Spleen (tissue), 13 donors: ENCODE measurements at places on chromosomes 5 and 9. TPM values are rescaled to one million over a fixed set of nuclear protein-coding genes. Genes with fewer than 3 reads are reported as not detected.

DNA sequence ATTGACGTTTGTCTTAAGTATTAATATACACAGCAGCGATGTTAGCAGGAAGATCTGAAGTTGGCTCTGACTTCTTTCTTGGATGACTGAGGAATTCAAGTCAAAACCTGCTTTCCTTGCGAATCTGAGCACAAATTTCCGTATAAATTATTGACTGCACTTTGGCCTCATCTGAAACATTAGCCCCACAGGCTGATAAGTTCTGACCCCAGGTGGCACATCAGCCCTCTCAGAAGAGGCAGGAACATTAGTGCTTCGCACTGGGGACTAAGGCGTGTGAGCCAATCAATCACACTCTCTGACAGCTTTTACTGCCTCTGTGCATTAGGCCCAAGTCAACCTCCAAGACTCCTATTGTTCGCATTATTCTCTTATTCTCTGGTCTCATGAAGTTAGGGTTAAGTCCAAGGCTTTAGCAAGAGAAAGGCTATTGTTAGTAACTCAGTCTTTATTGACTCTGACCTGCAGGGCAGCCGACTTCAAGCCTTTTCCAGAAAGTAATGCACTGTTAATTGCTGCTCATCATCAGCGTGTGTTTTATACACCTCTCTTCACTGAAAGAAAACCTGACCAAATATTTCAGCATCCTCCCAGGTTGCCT, 84.2 kb downstream of the ZNF608 start:
- no peak for DNase-seq

GRCh38 chr9:1200847-1201251, 150.7 kb downstream of the DMRT2 start:
- DNase-seq, result no peak

Gene TMEM252
- not detected for total RNA-seq

GRCh38 chr5:148268566-148268965, at the start of gene SPINK13:
Gene SPINK13 (plus strand): TSS chr5:148268794. CDS start chr5:148270073, 1,279 bp downstream.
- no peak for DNase-seq

DNA sequence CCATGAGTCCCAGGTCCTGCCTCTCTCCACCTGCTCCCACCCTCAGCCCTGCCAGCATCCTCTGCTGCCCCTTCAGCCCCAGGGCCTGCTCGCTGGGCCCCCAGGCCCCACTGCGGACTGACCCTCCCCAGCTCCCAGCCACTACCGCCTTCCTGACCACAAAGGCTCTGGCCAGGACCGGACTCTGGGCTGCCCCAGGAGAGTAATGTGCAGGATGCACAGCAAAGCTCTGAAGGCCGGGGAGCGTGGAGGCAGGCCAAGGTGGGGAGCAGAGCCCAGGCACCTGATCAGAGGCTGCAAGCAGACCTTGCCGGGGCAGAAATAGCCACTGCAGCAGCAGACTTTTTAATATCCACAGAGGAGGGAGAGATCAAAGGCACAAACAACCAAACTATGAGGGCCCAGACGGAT, 27.9 kb downstream of the IPPK start:
- peak; percentile 68 for DNase-seq

- no peak for DNase-seq
These were observed 100.6 kb downstream of the LHFPL2 start for GRCh38 chr5:78547731-78548615.

GRCh38 chr5:131855452-131855851, 58.6 kb upstream of the FNIP1 start:
- DNase-seq, result no peak

Gene RELL2
- total RNA-seq, result 9.5 TPM

DNA sequence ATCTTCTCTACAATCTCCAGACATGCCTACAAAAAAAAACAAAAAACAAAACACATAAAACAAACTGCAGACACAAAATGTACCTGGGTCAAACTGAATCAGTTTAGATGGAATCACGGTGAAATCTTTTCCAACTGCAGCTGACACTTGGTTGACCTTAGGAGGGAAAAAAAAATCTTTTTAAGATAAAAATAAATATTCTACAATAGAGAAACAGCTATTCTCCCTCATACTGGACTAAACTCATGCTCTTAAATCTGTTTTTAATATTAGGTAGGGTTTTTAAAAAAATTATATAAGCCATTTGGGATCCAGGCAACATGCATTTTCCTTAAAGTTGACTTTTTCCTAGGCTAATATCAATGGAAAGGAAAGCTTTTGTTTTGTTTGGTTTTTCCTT, 33.8 kb upstream of the CER1 start:
- DNase-seq, result no peak

DNA sequence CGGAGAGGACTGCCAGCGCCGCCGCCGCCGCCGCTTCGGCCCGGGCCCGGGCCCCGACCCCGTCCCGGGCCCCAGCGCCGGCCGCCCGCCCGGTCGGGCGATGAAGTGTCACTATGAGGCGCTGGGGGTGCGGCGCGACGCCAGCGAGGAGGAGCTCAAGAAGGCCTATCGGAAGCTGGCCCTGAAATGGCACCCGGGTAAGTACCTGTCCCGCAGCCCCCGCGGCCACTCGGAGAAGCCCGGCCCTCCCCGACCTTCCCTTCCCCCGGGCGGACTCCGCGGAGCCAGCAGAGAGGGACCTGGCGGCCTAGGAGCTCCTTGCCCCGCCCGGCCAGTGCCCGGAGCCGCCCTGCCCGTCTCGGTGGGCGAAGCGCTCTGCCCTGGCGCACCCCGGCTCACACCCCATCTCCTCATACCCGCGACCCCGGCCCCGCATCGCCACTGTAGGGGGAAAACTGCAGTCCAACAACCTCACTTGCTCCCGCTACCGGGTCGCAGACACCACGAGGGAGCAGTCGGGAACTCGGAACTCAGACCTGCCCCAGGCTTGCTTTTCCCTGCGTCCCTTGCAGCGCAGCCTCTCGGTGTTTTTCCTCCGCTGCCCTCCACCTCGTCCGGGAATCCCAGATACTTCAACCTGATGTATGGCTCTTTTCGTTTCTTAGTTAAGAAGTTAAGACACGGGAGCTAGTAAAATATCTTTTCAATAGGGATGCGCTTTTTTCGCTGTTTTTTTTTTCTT, 532 bp downstream of the DNAJC21 start:
- DNase-seq, result peak; percentile 97
